ENCODE measurements at places on chromosomes 2 and 18.

- no peak for DNase-seq
Measured at GRCh38 chr18:12255626-12256026, 1.5 kb downstream of the CIDEA start.

DNA sequence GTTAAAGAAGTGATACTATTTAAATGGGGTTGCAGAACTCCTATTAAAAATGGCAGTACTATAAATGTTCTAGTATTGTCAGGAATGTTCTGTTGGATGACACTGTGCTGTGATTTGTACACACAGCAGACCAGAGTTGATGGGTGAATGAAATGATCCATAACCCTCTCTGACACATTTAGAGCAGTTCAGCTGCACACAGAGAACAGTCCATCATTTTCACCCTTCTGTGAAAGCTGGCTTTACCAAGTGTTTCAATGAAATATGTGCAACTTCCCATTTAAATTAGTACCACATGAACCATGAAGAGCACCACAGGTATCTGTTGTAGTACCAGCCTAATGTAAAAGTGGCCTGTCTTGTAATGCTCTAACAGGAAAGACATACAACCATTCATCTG lies 981.4 kb downstream of the TMEM182 start:
- DNase-seq: no peak

GRCh38 chr18:34222307-34223163 lies 2.2 kb downstream of the NOL4 start:
- peak; percentile 53 for DNase-seq

GRCh38 chr2:139891636-139892035 lies 1111.4 kb upstream of the NXPH2 start:
- DNase-seq: no peak

- no peak for DNase-seq
Measured at GRCh38 chr18:22439447-22439846, 21.7 kb upstream of the CTAGE1 start.

GRCh38 chr2:119674711-119675500 lies 4.1 kb upstream of the TMEM177 start:
- no peak for DNase-seq

DNA sequence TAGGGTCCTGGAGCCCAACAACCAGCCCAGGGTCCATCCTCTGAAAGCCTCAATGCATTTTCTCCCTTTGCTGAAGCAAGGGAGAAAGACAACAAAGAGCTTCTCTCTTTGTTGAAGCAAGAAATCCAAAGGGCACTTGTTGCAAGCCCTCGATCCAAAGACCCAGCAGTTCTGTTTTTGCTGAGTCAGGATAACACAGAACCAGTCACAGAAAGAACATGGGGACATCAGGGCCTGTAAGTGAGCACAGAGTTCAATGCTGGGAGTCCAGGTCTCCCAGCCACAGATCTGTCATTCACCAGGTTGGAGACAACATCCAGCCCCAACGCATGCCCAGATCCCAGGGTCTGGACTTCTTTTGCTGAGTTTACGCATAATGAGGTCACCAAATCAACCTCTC lies 315.8 kb upstream of the KLHL29 start:
- no peak for DNase-seq

- DNase-seq: no peak
Measured at GRCh38 chr2:8061219-8061618, 620.6 kb upstream of the ID2 start.

GRCh38 chr2:113248997-113249770 lies 29.5 kb downstream of the PAX8 start:
- DNase-seq: peak; percentile 66

DNA sequence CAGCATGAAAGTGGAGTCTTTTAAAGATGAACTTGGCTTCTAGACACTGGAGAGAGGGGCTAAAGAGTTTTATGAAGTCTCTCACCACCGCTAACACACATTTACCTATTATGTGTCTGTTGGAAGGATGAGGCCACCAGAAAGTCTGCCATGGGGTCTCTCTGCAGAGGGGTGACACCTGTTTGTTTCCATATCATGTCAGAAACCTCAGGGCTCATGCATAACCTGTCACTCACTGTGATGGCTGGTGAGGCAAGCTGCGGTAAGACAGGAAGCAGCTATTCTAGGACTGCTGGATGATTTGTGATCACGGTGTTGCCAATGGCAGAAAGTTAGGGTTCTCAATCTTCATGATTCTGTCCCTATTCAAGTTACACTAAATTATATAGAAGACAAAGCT lies 60.8 kb upstream of the DNMT3A start:
- DNase-seq: no peak

DNA sequence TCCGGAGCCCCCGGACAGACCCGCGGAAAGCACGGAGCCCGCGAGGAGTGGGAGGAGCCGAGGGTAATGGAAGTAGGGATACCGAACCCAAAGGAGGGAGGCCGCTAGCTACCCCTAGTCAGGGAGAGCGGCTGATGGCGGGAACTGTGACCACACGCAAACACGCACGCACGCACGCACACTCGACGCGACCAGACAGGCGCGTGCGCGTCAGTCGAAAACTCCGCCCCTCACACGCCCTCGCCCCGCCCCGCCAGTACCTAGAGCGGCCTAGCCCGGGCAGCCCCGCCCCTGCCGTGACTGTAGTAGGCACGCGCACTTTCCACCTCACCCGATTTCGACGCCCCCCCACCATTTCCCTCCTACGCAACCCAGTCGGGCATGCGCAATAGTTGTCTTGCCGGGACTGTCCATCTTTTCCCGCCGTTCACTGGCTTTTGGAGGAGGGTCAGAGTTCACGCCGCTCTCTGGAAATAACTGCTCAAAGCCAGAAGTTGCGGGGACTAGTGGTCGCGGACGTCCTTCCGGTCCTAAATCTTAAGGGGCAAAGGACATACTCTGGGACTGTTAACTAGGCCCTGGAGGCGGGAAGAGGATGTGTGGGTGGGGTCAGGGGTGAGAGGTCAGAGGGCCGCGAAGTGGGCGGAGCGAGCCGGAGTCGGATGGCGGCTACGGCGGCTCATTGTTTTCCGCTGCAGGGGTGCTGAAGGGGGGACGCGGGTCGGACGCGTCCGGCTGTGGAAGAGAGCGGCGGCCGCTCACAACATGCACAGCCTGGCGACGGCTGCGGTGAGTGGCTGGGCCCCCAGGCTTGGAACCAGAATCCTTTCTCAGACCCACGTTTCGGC lies at the start of the genes CNOT9 and USP37:
CNOT9 (plus strand) TSS at position 650 of the 848 bp plus-strand sequence; CDS start at position 766, 116 bp downstream.
USP37 (minus strand) TSS at position 162 of the 848 bp plus-strand sequence. CDS start 9,698 bp downstream, outside the sequence.
- DNase-seq: peak; percentile 97

- no peak for DNase-seq
Measured at GRCh38 chr2:57890464-57890863, 156.1 kb upstream of the VRK2 start.

GRCh38 chr2:168120310-168120709 lies 127.1 kb downstream of the STK39 start:
- DNase-seq: peak; percentile 5

DNA sequence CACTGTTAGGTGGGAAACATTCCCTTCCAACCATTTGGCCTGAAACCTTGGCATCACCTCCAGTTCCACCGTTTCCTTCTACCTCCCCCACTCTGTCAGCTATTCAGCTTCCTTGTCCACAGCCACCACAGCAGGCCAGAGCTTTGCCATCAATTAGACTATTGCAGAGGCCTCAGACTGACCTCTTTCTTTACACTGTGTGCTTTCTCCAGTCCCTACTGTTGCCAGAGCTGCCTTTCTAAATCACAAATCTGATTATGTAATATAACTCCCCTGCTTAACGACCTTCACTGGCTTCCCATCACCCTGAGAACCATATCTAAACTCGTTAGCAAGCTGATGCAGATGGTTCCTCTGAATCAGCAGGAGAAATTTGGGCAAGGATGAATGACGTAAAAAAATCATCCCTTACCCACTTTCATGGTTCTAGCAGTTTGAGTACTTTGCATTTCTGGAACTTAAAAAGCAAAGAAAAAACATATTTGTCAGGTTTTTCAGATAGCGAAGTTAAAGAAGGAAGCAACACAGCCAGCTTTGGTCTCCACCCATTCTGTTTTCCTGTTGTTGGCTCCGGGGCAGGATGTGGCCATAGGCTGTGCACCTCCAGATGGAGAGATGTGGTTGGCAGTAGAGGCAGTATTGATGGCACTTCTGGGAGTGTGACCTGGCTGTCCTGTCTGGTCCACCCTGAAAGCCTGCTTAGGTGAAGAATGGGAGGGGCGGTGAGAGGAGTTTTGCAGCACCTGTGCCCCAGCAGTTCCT lies 422.1 kb downstream of the PARD3B start:
- DNase-seq: no peak

GRCh38 chr18:34386803-34387202 lies 162.1 kb upstream of the NOL4 start:
- DNase-seq: no peak

GRCh38 chr2:100297511-100297910 lies 24.8 kb downstream of the LONRF2 start:
- DNase-seq: no peak

DNA sequence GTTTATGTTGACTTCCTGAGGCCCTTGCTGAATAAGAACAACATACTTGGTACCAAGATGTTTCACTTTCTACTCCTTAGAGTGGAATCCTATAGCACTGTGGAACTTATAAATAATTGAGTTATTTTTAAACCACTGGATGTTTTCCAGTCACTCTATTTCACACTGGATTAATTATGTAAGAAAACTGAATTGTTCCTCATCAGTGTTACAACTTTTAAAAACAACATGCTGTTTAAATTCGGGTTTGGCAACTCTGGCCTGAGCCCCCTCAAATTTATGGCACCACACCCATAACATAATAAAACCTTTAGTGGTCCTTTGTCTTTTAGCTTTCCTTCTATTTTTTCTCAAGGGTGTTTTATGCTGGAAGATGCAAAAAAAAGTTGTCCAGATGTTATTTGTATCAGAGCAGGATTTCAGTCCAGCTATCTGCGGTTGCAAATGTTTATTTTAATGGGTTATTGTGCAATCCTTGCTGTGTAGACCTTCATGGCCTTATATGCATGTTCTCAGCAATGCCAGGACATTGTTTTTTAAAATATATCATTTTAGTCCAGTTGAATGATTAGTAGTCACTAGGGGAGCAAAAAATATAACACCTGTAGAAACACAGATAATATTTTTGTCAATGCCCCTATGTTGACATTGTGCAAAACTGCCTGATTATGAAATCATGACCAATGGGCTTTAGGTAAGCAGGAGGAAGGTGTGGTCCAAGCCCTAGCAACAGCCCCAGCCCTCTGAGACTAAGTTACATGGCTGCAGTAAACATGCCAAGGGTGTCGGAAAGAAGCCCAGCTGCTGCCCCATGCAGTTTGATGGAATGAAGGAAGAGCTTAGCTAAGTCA lies 638.0 kb upstream of the ZEB2 start:
- DNase-seq: peak; percentile 8

Data from RPMI8226 (cell line).